ENCODE measurements at places on chromosomes 13 and 19. TPM values are rescaled to one million over a fixed set of nuclear protein-coding genes. Genes with fewer than 3 reads are reported as not detected.

Gene EID2B
- 1.8 TPM for total RNA-seq

Gene IRF3
- 38.3 TPM for total RNA-seq

Gene GAPDHS
- not detected for total RNA-seq

Gene GAS6
- total RNA-seq: 184 TPM

Gene DIRAS1
- 1.1 TPM for total RNA-seq

Gene FFAR2
- not detected for total RNA-seq

Gene ANGPTL8
- not detected for total RNA-seq

Gene PROZ
- not detected for total RNA-seq

Gene VASP
- total RNA-seq: 89.9 TPM

Gene CDC42EP5
- 8.5 TPM for total RNA-seq

Gene GFY
- total RNA-seq: not detected

Gene ERICH6B
- total RNA-seq: not detected

Gene ZNF430
- total RNA-seq: 3.1 TPM

Gene DIAPH3
- 5.3 TPM for total RNA-seq

Gene CPB2
- not detected for total RNA-seq

Gene UGGT2
- total RNA-seq: 69.4 TPM

Gene PEX11G
- 0.57 TPM for total RNA-seq

Gene FLT1
- total RNA-seq: 94.3 TPM

Gene ZNF256
- 5.0 TPM for total RNA-seq

Gene RASGRP4
- not detected for total RNA-seq

Gene C1QTNF9
- not detected for total RNA-seq

Gene SIGLEC8
- total RNA-seq: not detected

Gene SOHLH2
- total RNA-seq: 0.72 TPM

Gene DCAF15
- 35.1 TPM for total RNA-seq

Gene KLK10
- not detected for total RNA-seq

Gene USE1
- total RNA-seq: 15.2 TPM

Gene CYP2F1
- total RNA-seq: not detected

Gene TEX26
- not detected for total RNA-seq

Gene LILRB1
- not detected for total RNA-seq

Gene RFPL4A
- not detected for total RNA-seq

Gene PTPRH
- 4.9 TPM for total RNA-seq

Gene KIRREL2
- total RNA-seq: not detected

Gene S1PR2
- 41.9 TPM for total RNA-seq

Gene RPL18A
- 1,800 TPM for total RNA-seq

Gene CDKN2D
- 12.6 TPM for total RNA-seq

Gene CGB2
- not detected for total RNA-seq

Gene ZNF844
- 4.0 TPM for total RNA-seq

Gene IZUMO2
- not detected for total RNA-seq

Gene SMIM24
- total RNA-seq: not detected

Gene GPR12
- not detected for total RNA-seq

Gene C1QTNF9B
- total RNA-seq: not detected

Gene LGALS7B
- not detected for total RNA-seq

Gene SLC15A1
- total RNA-seq: not detected

Gene CLC
- total RNA-seq: not detected

Gene TJP3
- not detected for total RNA-seq

Gene ALOX5AP
- total RNA-seq: 3.3 TPM

Gene SLITRK1
- not detected for total RNA-seq

Gene ZNF180
- 7.4 TPM for total RNA-seq

Measured in placental pericyte (primary cell).